Activated T-cell treated with anti-CD3 and anti-CD28 coated beads, Interleukin-2, amount 50 U/mL, for 24 hours (primary cell): ENCODE measurements at places on chromosomes 2 and 18.

- no peak for DNase-seq
These were observed 15.2 kb upstream of the TWSG1 start for GRCh38 chr18:9319333-9319732.

GRCh38 chr2:40204268-40204667, 247.6 kb downstream of the SLC8A1 start:
- DNase-seq, result no peak

DNA sequence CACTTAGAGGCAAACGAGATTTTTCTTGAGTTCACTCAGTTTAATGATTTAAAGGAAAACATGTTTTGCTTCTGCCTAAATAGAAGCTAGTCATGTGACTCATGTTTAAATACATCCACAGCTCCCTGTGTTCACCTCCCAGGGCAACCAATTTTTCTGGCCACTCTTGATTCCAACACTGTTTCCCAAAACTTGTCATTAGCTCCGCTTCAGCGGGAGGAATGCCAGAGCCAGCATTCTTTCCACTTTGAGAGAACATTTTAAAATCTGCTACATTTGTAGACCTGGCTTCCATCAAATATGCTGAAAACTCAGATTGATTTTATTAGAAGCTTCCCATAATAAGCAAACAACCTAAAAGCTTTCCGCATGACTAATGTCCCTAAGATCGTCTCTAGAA, 2.8 kb upstream of the CYS1 start:
- no peak for DNase-seq

- no peak for DNase-seq
These were observed 643.6 kb upstream of the FAM98A start for GRCh38 chr2:34242763-34243123.

DNA sequence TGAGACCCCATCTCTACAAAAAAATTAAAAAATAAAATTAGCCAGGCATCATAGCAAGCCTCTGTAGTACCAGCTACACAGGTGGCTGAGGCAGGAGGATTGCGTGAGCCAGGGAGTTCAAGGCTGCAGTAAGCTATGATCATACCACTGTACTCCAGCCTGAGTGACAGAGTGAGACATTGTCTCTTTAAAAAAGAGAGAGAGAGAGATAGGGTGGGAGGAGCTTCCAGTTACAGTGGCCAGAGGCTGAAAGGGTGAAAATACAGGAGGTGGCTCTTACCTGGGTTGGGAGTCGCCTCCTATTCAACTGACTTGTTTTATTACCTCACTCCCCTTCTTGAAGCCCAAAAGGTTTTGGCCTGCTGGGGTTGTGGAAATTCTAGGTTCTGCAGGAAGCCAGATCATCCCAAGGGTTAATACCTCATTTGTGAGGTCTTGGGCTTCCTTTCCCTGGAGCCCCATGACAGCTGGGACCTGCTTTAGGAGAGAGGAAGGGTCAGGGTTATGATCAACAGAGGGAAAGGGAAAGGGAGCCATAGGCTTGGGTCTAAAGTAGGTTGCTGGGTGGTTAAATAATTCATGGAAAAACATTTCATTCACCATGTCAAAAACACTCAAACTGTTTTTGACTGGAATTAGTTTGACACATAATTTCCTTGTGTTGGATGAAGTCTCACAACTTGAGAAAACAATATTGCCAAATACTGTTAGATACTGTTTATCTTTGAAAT, 17.4 kb downstream of the DYNC2LI1 start:
- no peak for DNase-seq

GRCh38 chr2:172278667-172279066, 148.7 kb upstream of the ITGA6 start:
- no peak for DNase-seq

- no peak for DNase-seq
These were observed 59.7 kb downstream of the PTH2R start for GRCh38 chr2:208466151-208466919.

DNA sequence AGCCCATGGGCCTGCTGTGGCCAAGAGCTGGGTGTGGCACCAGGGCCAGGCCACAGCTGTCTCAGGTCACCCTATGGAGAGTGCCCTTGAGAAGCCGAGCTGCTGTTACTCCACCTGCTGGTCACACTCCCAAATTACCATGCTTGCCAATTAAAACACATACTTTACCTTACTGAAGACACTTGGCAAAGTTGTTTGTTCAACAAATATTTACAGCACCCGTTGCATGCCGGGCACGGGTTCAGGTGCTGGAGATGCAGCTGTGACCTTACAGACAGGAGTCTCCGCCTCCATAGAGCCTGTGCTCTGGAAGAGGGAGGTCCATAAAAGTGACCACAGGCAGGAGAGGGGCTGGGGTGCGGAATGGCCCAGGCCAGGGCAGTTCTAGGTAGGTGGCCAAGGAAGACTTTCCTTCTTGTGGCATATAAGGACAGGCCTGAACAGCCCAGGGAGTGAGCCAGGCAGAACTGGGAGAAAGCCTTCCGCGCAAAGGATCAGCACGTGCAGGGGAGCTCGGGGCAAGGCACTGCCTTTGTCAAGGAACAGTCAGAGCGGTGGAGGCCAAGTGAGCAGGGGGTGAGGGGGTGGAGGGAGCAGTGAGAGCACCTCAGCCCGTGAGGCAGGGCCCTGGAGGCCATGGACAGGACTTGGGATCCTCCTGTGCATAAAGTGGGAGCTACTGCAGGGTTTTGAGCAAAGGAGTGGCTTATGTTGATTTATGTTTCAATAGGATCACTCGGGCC, 23.6 kb upstream of the RBM44 start:
- DNase-seq, result peak; percentile 56

DNA sequence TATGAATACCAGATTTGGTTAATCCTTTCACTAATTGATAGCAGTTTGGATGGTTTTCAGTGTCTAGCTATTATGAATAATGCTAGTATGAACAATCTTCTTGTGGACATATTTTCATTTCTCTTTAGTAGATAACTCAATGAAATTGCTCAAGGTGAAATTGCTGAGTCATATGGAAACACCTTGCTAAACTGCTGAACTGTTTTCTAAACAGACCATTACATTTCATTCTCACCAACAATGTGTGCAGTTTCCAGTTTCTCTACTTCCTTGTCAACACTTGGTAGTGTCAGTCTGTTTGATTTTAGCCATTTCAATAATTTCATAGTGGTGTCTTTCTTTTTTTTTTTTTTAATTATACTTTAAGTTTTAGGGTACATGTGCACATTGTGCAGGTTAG, 250.0 kb downstream of the HRH4 start:
- DNase-seq, result no peak

- no peak for DNase-seq
These were observed 45.6 kb upstream of the ARHGAP15 start for GRCh38 chr2:143083636-143084035.

- DNase-seq, result no peak
These were observed 248.8 kb upstream of the SLC39A10 start for GRCh38 chr2:195408196-195408595.

GRCh38 chr2:224333726-224334482, 68.0 kb downstream of the FAM124B start:
- DNase-seq, result no peak

DNA sequence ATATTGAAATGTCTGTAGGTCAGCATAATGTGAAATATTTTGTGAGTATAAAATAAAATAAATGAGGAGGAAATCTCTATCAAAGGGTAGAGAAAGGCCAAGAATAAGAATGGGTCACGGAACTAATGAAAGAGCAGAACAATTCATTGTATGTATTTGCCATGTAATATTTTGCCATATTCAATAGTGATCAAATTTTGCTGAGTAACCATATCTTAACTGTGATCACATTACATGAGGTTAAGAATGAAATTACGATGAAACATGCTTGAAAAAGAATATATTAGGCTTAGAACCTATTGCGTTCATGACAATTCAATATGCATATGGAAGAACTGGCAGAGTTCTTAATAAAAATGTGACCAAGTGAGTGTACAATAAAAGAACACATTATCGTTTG, 437.2 kb upstream of the NRXN1 start:
- DNase-seq, result no peak

DNA sequence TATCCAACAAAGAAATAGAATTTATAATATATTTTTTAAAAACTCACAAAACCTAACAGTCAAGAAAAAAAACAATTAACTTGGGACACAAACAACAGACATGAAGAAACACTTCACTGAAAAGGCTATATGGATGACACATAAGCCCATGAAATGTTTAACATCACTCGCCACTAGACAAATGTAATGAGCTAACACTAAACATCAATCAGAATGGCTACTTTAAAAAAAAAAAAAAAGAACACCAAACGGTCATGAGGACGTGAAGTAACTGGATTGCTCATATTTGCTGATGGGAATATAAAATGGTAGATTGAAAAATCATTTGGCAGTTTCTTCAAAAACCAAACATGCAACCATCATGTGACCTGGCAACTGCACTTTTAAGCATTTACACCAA, 97.3 kb upstream of the RGPD4 start:
- no peak for DNase-seq

DNA sequence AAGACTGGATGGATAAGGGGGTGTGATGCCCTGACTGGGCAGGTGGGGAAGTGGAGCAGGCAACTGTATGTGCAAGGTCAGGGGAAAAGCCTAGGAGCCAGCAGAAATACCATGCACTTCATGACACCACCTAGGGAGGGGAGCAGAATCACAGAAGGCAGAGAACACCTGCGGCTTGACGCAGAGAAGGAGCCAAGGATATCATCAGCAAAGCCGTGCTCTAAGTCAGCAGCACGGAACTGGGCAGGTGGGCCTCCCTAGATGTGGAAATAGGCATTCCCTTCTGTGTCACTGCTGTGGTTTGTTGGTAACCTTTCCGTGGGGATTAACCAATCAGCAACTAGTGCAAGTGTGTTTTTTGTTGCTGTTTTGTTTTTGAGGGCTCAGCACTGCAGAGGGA, 41.3 kb downstream of the HDLBP start:
- DNase-seq, result no peak

DNA sequence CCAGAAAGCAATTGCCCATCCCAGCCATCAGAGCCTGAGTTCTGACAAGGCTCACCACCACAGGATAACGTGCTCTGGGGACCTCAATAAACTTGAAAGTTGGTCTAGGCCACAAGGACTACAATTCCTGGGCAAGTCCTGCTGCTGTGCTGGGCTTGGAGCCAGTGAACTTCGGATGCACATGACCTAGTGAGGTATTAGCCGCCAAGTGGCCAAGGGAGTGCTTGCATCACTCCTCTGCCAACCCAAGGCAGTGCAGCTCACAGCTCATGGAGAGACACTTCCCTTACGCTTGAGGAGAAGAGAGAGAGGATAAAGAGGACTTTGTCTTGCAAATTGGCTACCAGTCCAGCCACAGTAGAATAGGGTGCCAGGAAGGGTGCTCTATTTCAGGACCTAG, 219.6 kb downstream of the MBD2 start:
- no peak for DNase-seq

GRCh38 chr2:211259831-211260476, 703.6 kb downstream of the CPS1 start:
- DNase-seq, result no peak

GRCh38 chr2:16273111-16273510, 332.8 kb downstream of the MYCN start:
- DNase-seq, result no peak

GRCh38 chr2:68721482-68722101, 13.0 kb upstream of the ARHGAP25 start:
- no peak for DNase-seq

DNA sequence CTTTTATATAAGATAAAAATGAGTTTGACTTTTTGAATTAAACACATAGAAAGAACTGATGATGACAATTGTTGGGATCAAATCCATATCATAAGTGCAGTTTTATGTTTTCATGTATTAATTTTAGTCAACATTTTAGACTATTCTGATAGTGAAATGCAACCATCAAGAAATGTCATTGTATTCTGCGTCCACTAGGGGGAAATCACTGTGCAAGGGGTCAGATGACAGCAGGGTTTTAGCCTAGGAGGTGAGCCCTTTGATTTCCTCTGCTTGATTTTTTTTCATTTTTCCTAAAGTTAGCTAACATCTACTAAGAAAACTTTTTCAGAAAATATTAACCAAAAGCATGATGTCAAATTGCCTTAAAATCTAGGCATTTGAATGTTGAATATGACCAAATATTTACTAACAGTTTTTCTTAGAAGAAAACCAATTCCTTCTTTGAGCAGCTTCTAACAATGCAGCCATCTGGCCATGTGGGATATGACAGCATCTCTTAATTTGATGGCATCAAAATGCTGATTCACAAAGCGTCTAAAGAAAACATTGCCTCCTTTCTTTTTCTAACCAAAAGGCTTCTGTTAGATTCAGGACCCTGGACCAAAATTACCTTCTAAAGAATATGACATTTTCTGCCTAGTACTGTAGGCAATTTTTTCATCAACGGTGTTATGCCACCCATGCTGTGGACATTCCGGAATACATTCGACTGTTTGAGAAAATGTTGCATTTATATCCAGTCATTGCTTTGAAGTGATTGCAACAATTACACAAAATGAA, 141.5 kb downstream of the SPHKAP start:
- no peak for DNase-seq

GRCh38 chr2:166373951-166374350, 1.8 kb downstream of the SCN9A start:
- DNase-seq, result no peak

DNA sequence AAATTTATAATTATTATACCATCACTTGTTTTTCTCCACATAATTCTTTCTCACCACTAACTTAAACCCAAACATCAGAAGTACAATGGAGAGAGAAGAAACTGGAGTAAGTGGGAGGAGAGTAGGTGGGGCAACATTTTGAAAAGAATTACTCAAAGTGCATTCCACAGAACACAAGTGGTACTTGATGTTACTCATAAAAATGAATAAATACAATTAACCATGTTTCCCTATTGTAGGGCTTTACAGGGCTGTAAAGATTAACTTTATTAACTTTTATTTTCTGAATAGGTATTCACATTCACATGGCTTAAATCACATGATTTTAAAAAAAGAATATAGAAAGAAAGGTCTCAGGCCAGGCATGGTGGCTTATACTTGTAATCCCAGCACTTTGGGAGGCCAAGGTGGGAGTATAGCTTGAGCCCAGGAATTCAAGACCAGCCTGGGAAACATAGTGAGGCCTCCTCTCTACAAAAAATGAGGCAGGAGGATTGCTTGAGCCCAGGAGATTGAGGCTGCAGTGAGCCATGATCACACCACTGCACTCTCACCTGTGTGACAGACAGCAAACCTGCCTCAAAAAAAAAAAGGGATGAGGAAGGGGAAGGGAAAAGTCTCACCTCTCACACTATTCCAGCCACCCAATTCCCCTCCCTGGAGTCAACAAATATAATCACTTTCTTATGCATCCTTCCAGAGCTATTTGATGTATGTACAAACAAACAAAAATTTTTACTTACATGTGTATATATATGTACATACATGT, 47.1 kb downstream of the KCNG3 start:
- DNase-seq, result no peak

GRCh38 chr18:68520406-68521075, 194.4 kb downstream of the TMX3 start:
- DNase-seq, result no peak

DNA sequence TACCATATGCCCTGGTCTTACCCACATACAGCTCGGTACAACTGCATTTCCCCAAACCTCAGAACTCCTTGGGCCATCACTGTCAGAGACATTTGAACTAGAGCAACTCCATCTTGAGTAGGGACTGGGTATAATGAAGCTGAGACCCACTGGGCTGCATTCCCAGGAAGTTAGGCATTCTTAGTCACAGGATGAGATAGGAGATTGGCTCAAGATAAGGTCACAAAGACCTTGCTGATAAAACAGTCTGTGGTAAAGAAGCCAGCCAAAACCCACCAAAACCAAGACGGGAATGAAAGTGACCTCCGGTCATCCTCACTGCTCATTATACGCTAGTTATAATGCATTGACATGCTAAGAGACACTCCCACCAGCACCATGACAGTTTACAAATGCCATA, 131.3 kb downstream of the PIK3C3 start:
- no peak for DNase-seq
